ENCODE measurements at places on chromosomes 6 and 20.

DNA sequence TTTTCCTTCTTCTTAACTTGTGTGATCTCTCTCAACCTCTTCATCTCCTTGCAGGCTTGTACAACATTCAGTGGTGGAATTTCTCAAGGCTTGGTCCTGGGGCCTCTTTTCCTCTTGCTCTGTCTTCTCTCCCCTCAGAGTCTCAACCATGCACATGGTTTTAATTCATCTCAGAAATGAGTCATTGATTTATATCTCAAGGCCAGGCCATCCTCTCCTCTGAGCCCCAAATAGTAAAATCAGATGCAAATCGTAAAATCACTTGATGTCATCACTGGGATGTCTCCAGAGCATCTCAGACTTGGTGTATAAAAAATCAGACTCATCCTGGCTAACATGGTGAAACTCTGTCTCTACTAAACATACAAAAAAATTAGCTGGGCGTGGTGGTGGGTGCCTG lies 85.0 kb downstream of the FNDC1 start:
- DNase-seq = no peak

DNA sequence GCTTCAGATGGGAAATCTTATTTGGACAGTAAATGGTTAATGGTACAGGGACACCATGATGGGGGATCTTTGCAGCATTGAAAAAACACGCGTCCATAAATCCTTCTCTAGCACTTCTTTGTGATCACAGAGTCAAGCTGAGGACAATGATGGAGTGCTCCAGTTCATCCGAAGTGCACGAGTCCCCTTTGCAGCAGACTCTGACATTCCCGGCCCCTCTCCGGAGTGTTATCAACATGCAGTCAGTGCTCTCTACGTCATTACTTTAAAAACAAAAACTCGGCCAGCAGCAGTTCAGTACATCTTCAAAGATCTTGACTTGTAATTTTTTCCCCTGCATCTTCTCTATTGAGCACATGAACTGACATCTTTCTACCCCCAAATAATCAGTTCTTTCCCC lies 185.5 kb upstream of the AKAP12 start:
- no peak for DNase-seq

DNA sequence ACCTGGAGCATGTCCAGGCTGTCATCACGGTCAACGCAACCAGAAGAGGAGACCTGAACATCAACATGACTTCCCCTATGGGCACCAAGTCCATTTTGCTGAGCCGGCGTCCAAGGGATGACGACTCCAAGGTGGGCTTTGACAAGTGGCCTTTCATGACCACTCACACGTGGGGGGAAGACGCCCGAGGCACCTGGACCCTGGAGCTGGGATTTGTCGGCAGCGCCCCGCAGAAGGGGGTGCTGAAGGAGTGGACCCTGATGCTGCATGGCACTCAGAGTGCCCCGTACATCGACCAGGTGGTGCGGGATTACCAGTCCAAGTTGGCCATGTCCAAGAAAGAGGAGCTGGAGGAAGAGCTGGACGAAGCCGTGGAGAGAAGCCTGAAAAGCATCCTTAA lies 49.5 kb downstream of the BFSP1 start:
- no peak for DNase-seq

DNA sequence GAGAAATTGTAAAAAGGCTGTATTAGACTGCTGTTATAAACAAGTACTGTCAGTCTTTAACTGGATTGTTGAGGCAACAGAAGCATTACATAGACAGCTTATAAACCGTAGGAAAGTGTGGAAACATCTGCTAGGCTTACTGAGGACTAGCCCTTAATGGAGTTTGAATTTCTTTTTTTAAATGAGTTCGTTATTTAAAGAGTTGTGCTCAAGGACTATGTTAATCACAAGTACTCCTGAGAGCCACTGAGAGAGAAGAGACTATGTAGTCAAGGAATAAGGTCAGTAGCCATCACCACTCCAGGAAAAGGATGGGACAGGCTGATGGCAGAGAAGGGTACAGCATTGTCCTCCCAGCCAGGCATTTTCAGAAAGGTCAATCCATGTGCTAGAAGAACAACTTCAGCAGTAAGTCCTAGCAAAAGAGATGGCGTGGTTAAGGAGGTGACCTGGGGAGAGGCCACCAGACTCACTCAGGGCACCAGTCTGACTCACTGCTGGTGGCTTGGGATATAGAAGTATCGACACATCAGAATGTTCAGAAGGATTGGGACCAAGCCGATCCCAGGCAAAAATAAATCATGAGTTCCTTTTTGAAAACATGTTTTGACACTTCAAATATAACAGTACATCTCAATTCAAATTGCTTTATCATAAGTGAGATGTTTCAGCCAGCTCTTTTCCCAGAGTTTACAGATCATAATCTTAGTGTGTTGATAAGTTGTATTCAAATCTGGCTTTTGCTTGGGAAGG lies 6.4 kb downstream of the RPS12 start:
- no peak for DNase-seq

DNA sequence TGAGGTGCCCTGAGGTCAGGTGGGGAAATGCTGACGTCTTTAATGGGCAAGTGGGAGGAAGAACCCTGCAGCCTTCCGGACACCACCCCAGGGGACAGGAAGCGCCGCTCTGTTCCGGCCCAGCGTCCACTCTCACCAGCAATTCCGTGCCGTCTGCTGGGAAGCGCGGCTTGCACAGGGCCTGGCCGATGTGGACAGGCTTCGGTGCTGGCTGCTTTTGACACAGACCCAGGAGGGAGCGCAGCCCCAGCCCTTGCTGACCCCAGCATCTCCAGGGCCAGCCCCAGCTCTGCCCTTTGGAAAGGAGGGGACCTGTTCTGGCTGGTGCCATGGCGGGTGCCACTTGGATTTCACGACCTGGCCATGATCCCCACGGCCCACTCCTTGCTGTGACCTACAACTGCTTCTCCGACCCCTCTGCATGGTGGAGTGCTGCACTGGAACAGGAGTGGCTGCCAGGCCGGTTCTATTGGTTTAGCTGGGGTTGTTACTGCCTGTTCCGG lies 123.2 kb downstream of the DLL1 start:
- no peak for DNase-seq

DNA sequence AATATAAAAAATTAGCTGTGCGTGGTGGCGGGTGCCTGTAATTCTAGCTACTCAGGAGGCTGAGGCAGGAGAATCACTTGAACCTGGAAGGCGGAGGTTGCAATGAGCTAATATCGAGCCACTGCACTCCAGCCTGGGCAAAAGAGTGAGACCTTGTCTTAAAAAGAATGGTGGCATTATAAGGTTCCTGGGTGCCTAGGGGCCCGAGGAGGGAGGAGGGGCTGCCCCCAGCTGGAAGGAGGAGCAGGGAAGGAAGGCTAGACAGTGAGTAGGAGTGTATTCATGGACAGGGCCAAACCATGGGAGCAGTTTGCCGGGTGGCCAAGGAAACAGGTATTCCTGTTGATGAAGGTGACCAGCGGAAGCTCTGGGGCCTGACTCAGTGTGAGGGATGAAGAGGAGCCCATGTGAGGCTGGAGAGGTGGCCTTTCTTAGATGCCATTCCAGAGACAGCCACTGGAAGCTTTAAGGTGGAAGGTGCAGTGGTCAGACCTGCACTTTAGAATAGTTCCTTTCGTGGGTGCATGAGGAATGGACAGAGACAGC lies 24.2 kb downstream of the MANBAL start:
- DNase-seq = no peak

DNA sequence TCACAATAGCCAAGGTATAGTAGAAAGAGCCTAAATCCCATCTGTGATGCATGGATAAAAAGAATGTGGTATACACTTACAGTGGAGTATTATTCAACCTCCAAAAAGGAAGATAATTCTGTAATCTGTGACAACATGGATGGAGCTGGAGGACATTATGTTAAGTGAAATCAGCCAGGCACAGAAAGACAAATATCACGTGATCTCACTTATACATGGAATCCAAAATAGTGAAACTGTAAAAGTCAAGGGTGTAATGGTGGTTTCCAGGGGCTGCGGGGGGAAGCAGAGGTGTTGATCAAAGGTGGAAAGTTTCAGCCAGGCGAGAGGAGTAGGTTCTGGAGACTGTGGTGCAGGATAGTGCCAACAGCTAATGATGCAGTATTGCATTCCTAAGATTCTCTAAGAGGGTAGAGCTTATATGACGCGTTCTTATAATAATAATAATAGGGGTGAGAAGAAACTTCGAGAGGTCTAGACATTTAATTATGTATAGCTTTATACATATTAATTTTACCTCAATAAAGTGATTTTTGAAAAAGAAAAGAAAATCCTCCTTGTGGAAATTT lies 246.1 kb downstream of the FOXA2 start:
- DNase-seq = no peak

DNA sequence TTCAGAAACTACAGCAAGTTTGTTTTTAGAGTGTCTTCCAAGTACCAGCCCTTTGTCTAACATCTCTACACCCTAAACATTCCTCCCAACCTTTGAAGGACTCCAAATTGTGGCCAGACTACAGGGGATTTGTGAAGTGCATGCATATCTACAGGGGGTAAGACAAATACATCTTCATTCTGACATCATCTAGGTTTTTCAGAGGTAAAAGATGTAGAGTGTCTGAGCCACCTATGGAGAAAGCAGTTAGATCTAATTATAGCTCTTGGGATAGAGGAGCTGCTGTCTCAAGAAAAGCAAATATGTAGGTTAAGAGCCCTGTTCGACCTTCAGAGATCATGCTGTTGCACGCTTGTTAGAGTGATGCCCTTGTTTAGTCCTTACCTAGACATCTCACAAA lies 617.7 kb upstream of the AGPAT4 start:
- no peak for DNase-seq

DNA sequence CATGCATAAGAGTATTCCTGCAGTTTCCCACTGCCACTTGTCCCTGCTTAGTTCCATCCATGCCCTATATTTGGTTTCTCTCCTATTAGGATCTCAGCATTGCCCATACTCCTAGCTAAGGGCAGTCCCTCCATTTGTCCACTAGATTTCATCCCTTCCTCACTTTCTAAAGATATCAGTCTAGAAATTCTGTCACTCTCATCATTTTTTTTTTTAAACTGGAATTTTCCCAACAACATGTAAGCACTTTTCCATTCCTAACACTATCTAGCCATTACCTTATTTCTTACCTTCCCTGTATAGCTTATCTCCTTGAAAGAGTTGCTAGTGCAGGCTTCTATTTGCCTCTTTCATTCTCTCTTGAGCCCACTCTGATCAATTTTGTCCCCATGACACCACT lies 312.2 kb downstream of the BTBD3 start:
- no peak for DNase-seq

DNA sequence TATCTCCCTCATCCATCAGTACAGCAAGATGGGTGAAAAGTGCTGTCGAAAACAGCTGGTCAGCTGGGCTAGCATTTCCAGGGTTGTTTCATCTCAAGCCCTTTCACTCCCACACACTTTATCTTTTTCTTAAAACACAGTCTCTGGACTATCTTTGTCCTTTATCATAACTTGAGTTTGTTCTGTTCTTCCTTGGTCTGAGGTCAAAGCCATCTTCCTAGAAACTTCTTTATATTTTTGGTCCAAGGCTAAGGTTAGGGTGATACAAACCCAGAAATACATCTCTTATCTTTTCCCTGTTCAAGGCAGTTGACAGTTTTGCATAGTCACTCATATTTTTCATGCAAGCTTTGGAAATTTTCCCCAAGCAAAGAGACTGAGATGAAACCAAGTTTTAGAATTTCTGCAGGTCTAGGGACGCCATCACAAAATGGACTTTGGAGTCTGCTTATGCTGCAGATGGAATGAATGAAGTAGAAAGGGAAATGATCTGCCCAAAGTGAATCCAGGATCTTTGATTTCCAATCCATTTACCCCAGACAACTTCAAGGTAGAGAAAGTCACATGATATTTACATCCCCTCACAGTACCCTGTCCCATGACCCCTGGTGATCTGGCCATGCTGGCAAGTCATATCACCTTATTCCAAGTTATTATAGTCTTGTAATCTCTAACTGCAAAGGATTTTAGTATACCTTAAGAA lies 297.0 kb downstream of the ZNF217 start:
- DNase-seq = no peak

GRCh38 chr20:40168981-40169620 lies 519.9 kb downstream of the MAFB start:
- DNase-seq = no peak

GRCh38 chr20:43386878-43387277 lies 70.8 kb upstream of the SRSF6 start:
- no peak for DNase-seq

- DNase-seq = no peak
These were observed 153.6 kb upstream of the SIM1 start for GRCh38 chr6:100618351-100618671.

GRCh38 chr6:96089173-96089572 lies 73.4 kb downstream of the FUT9 start:
- DNase-seq = no peak

- no peak for DNase-seq
These were observed 114.9 kb downstream of the FRK start for GRCh38 chr6:115945812-115946211.

DNA sequence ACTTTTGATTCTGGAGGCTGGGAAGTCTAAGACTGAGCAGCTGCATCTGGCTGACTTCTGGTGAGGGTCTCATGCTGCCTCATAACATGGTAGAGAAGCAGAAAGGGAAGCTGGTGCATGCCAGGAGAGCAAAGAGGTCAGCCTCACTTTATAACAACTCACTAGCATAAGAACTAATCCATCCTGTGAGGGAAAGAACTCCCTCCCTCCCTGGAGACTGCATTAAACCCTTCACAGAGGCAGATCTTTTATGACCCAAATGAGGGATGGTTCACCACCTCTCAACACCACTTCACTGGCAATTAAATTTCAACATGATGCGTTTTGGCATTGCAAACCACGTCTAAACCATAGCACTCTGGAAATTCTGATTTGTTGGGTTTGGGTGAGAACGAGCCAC lies 33.9 kb downstream of the STXBP5 start:
- no peak for DNase-seq

DNA sequence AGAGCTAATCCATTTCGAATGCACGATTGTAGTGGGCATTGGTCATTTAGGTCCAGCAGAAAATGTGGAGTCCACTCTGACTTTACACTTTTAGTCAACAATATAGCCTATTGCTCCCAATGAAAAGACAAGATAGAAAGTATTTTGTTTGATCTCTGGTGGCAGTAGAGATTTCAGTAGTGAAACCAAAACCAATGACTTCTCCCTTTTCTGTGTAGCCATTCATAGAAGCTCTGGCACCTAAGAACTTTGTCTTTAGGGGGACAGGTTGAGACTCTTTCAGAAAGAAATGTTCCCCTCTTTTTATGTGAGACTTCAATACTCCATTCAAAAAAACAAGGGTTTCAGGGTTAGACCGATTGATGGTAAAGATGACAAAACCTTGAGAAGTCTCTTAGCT lies 510.8 kb upstream of the POU3F2 start:
- no peak for DNase-seq

DNA sequence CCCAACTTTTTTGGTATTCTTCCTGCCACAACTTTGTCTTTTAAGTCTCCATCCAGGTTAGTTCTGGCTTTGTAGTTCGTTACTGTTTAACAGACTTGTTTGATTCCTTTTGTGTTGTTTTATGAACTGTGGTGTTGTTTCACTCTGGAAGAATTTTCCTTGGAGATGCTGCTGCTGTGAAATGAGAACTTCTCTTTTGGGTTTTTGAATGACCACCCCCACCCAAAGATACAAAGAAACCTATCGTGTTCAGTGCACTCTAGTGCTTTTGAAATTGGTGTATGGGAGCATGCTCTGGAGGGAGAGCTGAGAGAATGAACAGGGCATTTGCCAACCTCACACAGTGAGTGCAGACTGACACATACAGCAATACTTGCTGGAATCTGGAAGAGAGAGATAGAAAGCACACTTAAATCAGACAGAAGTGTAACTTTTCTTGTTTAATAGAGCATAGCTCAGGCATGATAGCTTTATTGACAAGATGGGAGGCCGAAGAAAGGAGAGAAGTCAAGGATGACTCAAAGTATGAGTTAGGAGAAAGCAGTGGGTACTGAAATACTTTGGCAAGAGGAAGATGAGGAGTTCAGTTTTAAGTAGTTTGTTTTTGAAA lies 293.1 kb downstream of the SOX4 start:
- no peak for DNase-seq

Measured in COLO829 (cell line).